ENCODE measurements at places on chromosomes 5 and 9.
A peak's percentile ranks its signal among the peaks of the same experiment; 100 is the strongest.

DNA sequence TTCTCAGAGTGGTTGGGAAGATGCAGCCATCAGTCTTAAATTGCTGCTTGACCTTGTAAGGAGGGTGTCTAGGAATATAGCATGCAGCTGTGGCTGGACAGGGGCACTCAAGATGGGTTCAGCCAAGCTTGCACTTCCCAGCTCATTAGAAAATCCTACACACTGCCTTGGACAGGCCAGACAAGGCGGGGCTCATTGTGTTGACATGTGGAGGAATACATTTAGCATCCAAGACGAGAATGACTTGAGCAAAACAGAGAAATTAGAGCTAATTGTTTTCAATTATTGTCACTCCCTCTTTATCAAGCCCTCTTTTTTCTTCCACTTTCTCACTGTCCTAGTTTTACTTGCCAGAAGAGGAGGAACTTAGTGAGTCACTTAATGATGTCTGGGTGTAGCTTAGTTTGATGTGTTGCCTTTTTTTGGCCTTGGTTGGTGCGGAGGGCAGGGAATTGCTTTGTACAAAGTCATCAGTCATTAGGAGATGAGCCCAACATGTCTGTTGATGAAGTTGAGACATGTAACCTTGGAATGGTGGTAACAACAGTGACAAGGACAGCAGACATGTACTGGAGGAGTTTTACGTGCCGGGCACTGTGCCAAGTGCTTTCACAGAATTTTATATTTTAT is 1219.3 kb upstream of the WWC1 start:
- DNase-seq, result no peak

DNA sequence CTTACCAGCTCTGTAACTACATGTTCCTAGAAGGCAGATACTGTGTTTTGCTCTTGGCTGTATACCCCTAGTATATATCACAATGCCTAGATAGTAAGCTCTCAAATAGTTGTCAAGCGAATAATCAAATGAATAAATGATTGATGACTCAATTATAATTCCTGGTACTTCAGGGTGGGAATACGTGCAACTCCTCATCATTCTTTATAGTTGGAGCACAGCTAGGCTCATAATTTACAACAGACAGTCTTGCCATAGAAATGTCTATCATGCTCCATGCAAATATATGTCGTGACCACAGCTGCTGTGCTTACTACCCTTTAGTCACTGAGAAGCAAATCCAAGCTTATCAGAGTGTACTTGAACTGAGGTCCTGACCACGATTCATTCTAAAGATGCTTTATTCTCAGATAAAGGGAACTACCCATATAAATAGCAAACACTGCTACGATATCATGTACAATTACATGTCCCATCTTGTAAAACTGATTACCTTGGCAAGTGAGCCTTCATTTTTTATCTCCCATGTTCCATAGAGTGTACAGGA is 52.1 kb downstream of the STRBP start:
- no peak for DNase-seq

- DNase-seq, result no peak
Observed at GRCh38 chr9:133342069-133342406, 5.9 kb downstream of the MED22 start.

DNA sequence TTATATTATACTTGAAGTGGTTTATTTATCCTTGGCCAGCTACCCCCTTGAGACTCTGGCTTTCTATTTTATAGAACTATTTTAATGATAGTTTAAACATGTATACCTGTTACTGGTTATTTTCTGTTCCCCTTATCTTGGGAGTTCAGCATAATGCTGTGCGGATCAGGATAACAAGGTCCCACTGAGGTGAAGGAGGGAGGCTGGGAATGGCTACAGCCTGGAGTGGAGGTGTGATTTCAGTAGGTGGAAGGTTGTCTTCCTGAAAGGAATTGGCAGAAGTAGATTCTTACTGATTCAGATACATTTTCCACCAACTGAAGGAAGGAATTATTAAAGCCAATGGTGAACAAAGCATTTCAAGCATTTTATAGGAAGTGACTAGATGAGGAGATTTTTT is 38.9 kb downstream of the PAM start:
- no peak for DNase-seq

GRCh38 chr5:106321242-106321641 is 1349.5 kb downstream of the EFNA5 start:
- no peak for DNase-seq

DNA sequence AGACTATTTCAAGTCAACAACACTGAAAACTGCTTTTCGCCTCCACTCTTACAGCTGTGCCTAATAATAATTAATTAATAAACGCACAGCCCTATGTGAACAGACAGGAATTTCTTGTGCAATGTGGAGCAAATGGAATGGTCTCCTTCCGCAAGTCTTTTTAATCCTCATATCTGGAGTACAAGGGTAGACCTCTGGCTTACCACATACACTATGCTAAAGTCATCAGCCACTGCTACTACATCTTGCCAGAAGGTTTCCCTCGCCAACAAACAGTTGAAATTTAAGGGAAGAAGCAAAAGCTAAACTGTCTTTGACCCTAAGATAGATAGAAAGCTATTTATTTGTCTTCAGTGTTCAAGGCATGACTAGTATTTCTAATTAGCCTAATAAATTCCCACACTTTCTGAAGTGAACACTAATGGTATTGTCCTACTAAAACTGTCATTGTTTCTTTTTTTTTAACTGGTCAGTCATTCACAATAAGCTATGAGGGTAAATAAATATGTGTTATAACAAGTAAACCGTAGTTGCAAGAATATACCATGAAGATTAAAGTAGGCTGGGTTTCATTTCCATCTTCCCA is 63.9 kb downstream of the GOLPH3 start:
- DNase-seq, result no peak

DNA sequence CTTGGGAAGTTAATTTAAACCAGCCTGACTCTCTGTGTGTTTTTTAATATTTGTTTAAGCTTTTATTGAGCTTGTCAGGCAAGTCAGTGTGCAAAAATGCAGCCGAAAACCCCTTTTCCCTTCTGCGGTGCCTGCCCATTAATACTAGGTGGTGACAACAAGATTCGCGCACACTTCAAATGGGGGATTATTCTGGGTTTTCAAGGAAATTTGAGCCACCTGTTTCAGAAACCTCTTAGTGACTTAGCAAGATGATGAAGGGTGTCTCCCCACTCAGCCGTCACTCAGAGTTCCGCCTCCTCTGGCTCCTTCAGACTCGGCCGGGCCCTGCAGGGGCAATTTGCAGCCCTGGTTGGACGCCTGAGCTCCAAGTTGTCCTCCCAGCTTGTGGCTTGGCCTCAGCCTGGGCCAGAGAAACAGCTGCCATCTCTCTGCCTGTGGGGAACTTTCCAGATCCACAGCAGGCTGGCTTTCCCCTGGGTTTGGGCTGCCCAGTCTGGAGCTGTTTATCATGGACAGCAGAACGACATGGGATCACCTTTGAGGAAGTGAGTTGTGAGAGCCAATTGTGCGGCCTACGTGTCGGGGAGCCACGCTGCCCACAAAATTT is 75.9 kb downstream of the SPRY4 start:
- peak; percentile 22 for DNase-seq

GRCh38 chr5:12861886-12862654 is 957.8 kb upstream of the CTNND2 start:
- no peak for DNase-seq

GRCh38 chr5:159786901-159787691 is 129.2 kb upstream of the ADRA1B start:
- peak; percentile 96 for DNase-seq

DNA sequence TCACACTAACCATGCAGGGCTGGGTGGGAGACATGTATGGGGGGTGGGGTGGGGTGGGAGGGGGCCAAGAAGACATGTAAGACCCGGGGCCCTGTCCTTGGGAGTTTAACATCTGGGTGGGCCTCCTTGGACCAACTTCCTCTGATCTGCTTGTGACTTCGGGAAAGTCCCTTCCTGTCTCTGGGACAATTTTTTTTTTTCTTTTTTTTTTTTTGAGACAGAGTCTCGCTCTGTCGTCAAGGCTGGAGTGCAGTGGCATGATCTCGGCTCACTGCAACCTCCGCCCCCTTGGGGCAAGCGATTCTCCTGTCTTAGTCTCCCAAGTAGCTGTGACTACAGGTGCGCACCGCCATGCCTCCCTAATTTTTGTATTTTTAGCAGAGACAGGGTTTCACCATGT is 23.8 kb upstream of the IER5L start:
- no peak for DNase-seq

- peak; percentile 81 for DNase-seq
Observed at GRCh38 chr5:73229271-73229670, 56.3 kb downstream of the TMEM174 start.
